ENCODE measurements at places on chromosomes 11 and 22. TPM values are rescaled to one million over a fixed set of nuclear protein-coding genes. Genes with fewer than 3 reads are reported as not detected.

DNA sequence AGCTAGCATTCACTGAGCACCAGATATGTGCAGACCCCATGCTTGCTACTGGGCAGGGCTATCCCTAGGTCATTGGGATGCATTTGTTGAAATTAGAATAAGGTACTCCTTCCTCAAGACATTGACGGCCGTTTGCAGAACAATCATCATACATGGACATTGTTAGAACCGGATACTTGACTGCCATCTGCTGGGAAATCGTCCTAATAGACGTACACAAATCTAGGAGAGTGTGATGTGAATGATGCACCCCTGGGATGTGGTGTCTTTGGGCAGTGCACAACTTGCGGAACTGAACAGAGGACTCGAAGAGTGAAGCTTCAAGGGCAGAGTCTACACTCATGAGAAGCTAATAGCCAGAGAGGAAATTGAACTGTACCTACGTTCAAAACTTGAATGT lies 35.9 kb downstream of the MYO18B start:
- DNase-seq: no peak

- no peak for DNase-seq
These were observed 743.8 kb downstream of the NTM start for GRCh38 chr11:132114185-132114584.

DNA sequence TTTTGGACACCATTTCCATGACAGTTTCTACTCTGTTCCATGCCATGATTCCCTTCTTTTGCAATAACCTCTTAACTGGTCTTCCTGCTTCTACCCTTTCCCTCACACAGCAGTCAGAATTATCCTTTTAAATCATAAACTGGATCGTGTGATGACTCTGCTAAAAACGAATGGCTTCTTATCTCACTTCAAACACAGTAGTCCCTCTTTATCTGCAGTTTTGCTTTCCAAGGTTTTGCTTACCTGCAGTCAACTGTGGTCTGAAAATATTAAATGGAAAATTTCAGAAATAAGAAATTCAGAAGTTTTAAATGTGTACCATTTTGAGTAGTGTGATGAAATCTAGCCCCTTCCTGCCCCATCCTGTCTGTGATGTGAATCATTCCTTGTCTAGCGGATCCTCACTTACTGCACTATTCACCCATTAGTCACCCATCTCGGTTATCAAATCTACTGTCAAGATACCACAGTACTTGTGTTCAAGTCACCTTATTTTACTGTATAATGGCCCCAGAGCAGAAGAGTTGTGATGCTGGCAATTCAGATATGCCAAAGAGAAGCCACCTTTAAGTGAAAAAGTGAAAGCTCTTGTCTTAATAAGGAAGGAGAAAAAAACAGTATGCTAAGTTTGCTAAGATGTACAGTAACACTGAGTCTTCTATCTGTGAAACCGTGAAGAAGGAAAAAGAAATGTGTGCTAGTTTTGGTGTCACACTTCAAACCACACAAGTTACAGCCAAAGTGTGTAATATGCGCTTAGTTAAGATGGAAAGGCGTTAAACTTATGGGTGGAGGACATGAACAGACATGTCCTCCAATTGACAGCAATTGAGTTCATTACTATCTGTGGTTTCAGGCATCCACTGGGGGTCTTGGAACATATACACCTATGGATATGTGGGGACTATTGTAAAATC lies 283.0 kb downstream of the DDX10 start:
- DNase-seq: no peak

Gene XRRA1
- total RNA-seq: 9.9 TPM

Gene CCDC188
- not detected for total RNA-seq
